ENCODE measurements at places on chromosomes 3 and 15. TPM values are rescaled to one million over a fixed set of nuclear protein-coding genes. Genes with fewer than 3 reads are reported as not detected.

DNA sequence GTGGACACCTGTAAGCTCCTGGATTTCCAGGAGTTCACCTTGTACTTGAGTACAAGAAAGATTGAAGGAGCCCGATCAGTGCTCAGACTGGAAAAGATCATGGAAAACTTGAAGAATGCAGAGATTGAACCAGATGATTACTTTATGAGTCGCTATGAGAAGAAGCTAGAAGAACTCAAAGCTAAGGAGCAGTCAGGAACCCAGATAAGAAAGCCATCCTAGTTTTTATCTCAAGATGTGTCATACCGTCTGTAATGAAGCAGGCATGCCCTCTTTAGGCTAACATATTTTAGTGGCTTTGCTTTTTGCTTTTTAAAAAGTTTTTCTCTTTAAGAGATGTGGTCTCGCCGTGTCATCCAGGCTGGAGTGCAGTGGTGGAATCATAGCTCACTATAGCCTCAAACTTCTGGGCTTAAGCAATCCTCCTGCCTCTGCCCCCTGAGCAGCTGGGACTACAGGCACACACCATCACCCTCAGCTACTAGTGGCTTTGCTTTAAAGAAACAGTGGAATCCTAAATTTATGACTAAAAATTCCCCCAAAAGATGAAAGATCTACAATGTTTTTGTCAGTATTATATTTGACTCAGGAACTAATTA lies 28.1 kb downstream of the EXOG start:
- no peak for DNase-seq

DNA sequence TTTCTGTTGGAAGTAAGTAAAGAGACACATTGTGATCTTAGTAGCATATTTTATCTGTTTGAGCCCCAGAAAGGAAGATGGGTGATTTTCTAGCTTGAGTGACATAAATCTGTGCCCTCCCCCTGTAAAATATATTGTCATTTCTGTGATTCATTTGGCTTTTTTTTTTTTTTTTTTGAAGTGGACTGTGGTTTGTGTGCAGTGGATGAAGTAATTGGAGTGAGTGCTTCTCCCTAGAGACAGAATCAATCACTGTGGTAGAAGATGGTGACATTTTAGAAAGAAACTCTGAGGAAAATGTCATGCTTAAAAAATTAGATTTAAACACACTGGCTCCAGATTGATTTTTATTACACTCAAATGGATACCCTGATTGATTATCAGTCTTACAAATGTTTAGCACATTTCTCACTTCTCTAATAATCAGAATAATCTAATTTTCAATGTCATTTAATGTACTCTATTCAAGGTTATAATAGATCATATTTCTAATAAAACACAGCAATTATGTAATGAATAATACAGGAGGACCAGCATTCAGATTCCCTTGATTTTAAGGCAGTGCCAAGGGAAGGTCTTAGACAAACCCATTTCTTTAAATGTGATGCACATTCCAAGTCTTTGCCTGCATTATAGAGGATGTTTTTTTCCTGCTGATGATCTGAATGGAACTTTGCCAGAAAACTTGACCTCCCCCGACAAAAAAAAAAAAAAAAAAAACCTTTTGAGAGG lies 116.6 kb downstream of the TOP2B start:
- DNase-seq: no peak

GRCh38 chr15:28075573-28075972 lies 23.5 kb downstream of the OCA2 start:
- DNase-seq: no peak

GRCh38 chr15:75831806-75832102 lies 11.5 kb upstream of the UBE2Q2 start:
- no peak for DNase-seq

- no peak for DNase-seq
These were observed 28.2 kb downstream of the SLC6A1 start for GRCh38 chr3:11020764-11021163.

DNA sequence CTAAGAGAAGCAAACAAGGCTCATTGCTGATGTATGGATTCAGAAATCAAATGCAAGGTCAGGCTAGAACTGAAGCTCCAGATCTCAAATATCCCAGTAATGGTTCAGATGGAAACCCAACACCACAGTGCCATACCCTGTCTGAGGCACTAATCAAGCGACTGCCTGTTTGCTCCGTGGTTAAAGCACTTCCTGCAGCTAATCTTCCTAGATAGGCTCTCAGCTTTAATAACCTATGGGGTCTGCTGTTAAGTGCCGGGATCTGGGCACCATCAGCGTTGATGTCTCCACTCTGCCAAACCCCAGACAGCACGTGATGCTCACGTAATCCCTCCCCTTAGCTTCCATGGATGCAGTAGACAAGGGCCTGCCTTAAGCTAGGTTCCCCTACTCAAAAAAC lies 262.6 kb downstream of the MECOM start:
- DNase-seq: no peak

GRCh38 chr15:50181201-50181968 lies 611 bp upstream of the SLC27A2 start:
- DNase-seq: no peak

GRCh38 chr3:196754091-196754981 lies 14.7 kb downstream of the PAK2 start:
- no peak for DNase-seq

DNA sequence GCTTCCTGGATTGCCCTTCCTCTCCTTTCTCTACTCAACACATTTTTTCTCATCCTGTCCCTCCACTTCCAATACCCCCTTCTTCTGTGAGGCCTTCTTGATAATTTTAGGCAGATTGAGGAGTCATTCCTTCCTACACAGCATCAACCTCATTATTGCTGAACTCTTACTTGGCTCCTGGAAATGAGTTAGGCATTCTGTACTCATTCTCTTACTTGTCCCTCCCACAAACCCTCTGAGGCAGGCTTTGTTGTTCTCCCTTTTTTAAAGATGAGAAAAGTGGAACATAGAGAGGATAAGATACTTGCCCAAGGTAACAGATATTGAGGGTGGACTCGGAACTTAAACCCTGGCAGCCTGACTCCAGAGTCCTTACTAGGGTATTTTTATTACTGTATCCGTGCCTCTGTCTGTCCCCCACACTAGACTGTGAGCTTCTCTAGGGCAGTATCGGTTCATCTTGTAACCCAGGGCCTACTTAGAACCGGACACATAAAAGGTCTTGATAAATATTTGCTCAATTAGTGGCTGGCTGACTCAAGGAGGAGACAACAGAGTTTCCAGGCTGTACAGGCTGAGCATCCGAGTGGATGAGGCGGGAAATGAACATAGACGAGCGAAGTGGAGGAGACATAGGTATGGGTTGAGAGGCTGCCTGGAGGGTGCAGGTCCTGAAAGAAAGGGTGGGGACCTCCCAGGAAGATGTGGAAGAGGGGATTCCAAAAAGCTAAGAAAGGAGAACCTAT lies 148.7 kb upstream of the ATP2B2 start:
- no peak for DNase-seq

GRCh38 chr3:197882586-197882985 lies 67.4 kb upstream of the RPL35A start:
- no peak for DNase-seq

- no peak for DNase-seq
These were observed 117.0 kb upstream of the CCDC54 start for GRCh38 chr3:107260207-107260606.

DNA sequence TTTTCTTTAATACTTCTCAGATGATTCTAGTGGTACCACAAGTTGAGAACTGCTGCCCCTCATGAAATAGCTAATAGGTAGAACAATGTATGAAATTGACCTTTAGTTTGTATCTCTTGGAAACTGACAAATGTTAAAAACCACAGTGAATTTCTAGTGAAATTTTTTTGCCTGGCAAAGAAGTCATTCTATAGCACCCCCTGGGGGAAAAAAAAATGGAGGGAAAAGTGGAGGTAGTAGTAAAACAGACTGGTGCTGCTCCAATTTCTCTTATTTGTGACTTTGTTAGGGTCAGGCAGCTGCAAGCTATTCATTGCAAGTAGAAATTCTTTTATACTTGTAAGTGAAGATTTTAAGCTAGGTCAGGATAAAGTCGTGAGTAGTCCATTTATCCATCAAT lies 605.0 kb downstream of the NLGN1 start:
- peak; percentile 7 for DNase-seq

- no peak for DNase-seq
These were observed 191.5 kb downstream of the FOXB1 start for GRCh38 chr15:60195611-60196010.

GRCh38 chr3:139358841-139359562 lies 15.2 kb downstream of the MRPS22 start:
- no peak for DNase-seq

DNA sequence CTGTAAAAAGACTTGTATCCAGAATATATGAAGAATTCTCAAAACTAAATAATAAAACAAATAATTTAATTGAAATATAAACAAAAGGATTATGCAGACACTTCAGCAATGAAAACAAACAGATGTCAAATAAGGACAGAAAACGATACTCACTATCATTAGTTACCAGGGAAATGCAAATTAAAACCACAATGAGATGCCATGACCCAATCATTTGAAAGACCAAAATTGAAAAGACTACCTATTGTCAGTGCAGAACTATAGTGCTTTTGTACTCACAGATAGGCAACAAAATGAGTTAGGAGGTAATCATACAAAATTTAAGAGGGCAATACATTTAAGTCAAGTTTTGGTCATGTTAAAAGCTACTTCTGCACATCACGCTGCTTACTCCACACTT lies 31.6 kb upstream of the OR5K4 start:
- no peak for DNase-seq

The OR5K2 gene
- not detected for total RNA-seq

The RPL15 gene
- total RNA-seq: 2,853 TPM

The ADAMTSL3 gene
- total RNA-seq: 0.64 TPM

The PLCL2 gene
- 18.8 TPM for total RNA-seq

The LTK gene
- 25.7 TPM for total RNA-seq

The SUSD5 gene
- 3.9 TPM for total RNA-seq

The CAPN3 gene
- total RNA-seq: 2.0 TPM

The CCRL2 gene
- 1.4 TPM for total RNA-seq

The COL6A5 gene
- not detected for total RNA-seq
